Psoas muscle (tissue), 8 donors: ENCODE measurements at places on chromosomes 3 and 15. TPM values are rescaled to one million over a fixed set of nuclear protein-coding genes. Genes with fewer than 3 reads are reported as not detected.

DNA sequence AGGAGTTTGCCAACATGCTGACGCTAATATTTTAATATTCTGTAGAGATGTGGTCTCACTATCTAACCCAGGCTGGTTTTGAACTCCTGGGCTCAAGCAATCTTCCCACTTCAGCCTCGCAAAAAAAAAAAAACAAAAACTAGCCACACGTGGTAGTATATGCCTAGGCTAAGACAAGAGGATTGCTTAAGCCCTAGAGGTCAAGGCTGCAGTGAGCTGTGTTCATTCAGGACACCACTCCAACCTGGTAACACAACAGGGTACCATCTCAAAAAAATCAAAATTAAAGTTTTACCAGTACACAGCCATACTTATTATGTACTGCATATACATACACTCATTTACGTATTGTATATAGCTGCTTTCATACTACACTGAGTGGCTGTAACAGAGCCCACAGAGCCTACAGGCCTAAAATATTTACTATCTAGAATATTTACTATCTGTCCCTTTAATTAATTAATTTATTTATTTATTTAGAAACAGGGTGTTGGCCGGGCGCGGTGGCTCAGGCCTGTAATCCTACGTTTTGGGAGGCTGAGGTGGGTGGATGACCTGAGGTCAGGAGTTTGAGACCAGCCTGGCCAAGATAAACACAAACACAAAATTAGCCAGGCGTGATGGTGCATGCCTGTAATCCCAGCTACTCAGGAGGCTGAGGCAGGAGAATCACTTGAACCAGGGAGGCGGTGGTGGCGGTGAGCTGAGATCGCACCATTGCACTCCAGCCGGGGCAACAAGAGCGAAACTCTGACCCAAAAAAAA lies 23.2 kb downstream of the SMARCC1 start:
- DNase-seq: no peak

- DNase-seq: no peak
Measured at GRCh38 chr15:49023354-49023753, 22.9 kb downstream of the SECISBP2L start.

DNA sequence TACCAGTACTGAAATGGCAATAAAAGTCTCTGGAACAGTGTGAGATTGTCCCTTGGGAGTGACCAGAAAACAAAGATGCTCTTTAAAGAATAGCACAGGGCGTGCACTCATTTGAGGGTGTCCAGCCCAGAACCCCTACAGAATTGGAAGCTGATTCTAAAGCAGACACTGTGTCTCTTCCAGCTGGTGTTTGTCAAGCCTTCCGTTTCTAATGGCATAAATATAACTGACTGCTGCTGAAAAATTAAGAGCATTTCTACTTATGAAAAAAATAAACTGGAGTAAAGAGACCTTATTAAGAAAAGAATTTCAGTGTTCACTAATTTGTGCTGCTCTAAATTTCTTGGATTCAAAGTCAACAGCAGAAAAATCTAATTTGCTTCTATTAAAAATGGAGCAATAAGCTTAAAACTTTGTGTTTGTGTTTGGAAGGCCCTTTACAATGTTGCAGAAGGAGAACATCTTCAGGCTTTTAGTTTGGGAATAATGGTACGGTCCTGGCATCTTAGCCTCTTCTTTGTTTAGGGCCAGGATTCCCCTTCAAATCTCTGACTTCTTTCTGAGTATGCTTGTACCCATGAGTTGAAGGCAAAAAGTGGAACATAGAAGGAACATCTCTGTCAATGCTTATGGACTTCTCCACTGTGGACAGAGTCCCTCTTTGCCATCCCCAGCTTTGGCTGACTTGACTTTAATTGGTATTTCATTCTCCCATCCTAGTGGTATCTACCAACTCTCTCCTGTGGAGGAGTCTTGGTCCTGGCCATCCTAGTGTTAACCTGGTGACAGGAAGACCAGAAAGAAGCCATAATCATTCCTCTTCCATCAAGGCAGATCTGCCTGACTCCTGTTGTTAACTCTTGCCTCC lies 65.9 kb downstream of the THSD4 start:
- no peak for DNase-seq

DNA sequence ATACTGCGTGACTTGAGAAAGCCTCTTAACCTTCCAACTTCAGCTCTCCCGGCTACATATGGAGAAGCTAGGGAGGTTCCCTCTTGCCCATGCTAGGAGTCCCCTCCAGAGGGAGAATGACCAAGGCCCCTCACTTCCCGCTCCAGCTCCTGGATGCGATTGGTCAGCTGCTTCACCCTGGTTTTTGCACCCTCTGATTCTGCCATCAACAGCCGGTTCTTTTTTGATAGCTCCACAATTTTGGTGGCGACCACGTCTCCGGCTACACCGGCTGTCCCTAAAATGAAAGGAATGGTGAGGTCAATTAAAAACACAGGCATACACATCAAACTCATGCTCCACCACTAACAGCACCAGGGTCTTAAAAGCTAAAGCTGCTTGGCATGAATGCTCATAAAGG lies 20.6 kb downstream of the CCDC13 start:
- no peak for DNase-seq

GRCh38 chr3:186828340-186828739 lies 14.2 kb upstream of the ADIPOQ start:
- DNase-seq: no peak

GRCh38 chr3:48826451-48826850 lies 21.2 kb downstream of the PRKAR2A start:
- no peak for DNase-seq

DNA sequence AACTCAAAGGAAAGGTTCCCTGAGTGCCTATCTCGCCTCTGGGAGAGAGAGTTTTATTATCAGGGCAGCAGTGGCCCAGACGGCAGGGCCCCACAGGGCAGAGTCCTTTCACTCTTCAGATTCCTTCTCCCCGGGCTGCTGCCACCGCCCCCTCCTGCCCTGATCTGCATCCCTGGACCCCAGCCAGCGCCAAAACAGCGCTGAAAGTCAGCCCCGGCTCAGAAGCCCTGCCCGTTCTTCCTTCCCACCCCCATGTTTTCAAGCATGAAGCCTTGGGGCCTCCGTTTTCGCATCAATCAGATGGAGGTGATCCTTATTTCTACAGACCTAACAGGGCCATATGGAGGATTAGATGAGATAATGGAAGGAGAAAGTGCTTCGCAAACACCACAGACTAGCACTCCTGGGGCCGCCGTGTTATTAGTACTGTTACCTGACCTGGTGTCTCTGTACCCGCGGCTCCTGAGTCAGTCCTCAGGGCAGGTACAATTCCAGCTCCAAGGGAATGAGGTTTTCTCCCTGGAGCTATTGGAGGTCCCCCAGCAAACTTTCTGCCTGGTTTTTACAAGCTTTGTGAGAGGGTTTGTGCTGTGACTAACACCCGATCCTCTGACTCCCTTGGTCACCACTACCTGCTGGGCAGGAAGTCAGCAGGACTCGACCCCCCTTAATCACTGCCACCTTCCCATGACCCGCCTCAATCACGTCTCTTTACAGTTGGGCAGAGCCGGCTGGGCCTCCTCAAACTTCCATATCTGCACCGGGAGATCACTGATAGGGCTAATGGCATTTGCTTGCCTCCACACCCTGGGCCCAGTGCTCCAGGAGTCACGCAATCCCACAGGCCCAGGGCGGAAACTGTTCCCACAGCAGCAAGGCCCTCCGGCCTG lies 39.5 kb upstream of the TSEN2 start:
- DNase-seq: no peak

GRCh38 chr3:124535306-124535705 lies 194.9 kb upstream of the UMPS start:
- no peak for DNase-seq

DNA sequence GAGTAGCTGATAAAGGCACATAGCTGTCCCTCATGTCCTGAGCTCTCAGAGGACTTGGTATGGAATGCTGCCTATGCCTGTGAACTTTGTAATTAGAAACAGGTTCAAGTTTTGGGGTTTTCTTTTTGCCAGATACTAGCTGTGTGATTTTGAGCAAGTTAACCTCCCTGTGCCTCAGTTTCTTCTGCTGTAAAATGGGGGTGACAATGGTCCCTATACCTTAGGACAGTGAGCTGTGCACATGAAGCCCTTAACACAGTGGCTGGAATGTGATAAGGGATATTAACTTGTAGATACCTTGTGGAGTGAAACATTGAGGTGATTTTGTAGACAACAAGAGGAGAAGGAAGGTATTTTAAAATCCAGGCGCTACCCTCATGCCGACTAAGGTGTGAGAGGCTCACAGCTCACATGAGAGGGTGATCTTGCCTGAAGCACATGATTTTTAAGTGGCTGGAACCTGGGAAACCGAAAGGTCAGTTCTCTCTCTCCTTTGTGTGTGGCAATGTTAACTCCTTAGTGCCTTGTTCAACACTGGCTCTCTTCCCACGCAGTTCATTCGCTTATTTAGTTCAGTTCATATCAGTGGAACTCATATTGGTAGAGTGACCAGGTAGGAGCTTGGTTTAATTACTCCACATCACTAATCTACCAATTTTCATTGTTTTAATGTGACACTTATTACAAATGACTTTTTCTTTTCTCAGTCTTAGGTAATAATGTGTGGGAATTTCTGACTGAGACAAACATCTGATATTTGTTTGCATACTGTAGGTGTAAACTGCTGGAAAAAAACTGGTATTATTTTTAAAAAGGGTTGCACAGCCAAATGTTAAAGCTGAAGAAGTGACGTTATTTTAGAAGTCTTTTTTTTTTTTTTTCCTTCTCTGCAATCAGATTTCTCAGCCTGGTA lies 236.2 kb downstream of the ITPR1 start:
- DNase-seq: no peak

CACNA2D3 gene
- total RNA-seq: 10.2 TPM

DLG1 gene
- total RNA-seq: 52.7 TPM

SLCO2A1 gene
- total RNA-seq: 5.2 TPM

GPR149 gene
- total RNA-seq: not detected

TMEM212 gene
- not detected for total RNA-seq

SNURF gene
- total RNA-seq: 26.8 TPM
